Activated CD4-positive, alpha-beta T cell treated with anti-CD3 and anti-CD28 coated beads, Interleukin-2, amount 50 U/mL, for 24 hours (primary cell): ENCODE measurements at places on chromosomes 16 and 17.

- no peak for DNase-seq
These were observed 18.4 kb downstream of the SYT17 start for GRCh38 chr16:19186408-19186807.

DNA sequence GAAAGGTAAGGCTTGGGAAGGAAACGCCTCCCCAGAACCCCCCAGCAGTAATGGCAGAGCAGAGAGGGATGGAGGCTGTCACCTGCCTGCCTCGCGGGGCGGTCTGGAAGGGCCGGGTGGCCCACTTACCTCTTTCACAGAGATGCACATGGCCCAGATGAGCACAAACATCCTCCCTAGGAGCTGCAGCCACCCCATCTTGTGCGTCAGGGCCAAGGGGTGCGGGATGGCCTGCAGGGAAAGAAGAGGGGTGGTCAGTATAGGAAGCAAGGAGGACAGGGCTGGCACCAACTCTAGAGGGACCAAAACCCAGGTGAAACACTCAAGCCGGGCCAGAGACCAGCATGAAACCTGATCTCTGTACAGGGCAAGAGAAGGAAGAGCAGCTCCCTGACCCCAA, 29.7 kb downstream of the TRPV3 start:
- no peak for DNase-seq

- DNase-seq: no peak
These were observed 17.9 kb upstream of the TRPV3 start for GRCh38 chr17:3575511-3575910.

DNA sequence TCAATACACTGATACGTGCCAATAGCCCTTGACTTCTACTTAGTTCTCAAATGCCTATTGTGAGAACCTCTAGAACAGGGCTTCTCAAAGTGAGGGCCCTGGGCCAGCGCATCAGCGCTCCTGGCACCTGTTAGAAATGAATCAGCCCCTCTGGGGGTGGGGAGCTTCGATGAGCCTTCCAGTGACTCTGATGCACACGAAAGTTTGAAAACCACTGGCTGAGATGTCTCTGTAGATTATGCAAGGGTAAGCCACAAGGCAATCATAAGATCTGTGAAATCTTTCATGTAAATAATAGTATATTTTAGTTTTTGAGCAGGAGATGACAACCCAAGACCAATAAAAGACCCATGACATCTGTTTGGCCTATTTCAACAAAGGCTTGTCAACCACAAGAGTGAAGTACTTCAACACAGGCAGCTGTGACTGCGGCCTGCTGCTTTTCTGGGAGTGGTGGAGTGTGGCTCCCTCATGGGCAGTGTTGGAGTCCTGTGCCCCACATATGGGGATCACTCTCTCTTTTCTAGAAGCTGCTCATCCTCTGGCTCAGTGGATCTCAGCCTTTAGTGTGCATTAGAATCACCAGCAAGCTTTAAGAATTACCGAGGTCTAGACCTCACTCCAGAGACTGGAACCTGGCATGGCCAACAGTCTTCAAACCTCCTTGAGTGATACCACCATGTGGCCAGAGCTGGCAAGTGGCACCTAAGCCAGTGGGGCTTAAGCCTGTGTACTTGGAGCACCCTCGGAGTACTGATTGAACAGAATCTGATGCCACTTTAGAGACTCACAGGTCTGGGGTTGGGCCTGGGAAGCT, 5.8 kb downstream of the MTHFSD start:
- no peak for DNase-seq
